ENCODE measurements at places on chromosomes 3 and 15.

GRCh38 chr3:71579326-71579934 is 4.1 kb downstream of the FOXP1 start:
- no peak for DNase-seq

- DNase-seq = no peak
Measured at GRCh38 chr3:59772416-59773408, 722.9 kb upstream of the CFAP20DC start.

DNA sequence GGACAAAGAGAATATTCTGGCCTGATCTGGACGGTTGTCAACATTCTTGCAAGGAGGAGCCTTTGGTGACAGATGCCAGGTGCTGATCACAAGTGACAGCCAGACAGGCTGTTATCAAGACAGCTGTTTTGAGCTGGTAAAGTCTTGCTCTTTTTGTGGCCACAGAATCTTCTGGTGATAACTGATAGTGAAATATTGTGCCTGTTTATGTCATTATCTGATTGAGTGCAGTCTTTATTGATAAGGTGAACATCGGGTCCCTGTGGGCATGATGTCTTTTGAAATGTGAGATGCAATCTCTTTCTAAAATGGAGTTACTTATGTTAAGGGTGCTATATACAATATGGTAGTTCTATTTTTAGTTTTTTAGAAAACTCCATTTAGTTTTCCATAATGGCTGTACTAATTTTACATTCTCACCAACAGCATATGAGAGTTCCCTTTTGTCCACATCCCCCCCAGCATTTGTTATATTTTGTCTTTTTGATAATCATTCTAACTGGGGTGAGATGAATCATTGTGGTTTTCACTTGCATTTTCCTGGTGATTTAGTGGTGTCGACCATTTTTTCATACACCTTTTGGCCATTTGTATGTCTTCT is 10.7 kb downstream of the CEP63 start:
- DNase-seq = no peak

GRCh38 chr3:160801386-160802118 is 45.5 kb downstream of the PPM1L start:
- no peak for DNase-seq

- no peak for DNase-seq
Measured at GRCh38 chr15:55739641-55740040, 3.3 kb downstream of the PRTG start.

GRCh38 chr15:90082140-90082715 is 20.0 kb downstream of the IDH2 start:
- no peak for DNase-seq

GRCh38 chr3:101077361-101078011 is 84.3 kb upstream of the ABI3BP start:
- DNase-seq = no peak

GRCh38 chr3:70185661-70186060 is 126.8 kb downstream of the MDFIC2 start:
- no peak for DNase-seq

DNA sequence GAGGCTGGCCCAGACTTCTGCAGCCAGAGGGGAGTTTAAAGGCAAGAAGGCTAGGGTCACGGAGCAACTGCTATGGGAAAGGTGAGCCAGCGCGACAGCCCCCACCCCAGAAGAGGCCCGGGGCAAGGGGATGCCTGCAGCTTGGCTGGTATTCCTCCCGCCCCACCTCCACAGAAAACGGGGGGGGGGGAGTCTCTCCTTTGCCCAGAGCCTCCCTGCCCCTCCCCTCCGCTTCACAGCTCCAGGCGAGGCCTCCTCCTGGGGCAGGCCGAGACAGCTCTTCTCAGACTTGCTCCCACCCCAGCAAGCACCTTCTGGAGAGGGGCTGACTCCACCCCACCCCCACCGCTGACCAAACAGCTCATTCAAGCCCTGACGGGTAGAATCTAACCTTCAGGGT is 13.4 kb downstream of the ANP32A start:
- no peak for DNase-seq

- no peak for DNase-seq
Measured at GRCh38 chr3:45413172-45413765, 24.9 kb downstream of the LARS2 start.

DNA sequence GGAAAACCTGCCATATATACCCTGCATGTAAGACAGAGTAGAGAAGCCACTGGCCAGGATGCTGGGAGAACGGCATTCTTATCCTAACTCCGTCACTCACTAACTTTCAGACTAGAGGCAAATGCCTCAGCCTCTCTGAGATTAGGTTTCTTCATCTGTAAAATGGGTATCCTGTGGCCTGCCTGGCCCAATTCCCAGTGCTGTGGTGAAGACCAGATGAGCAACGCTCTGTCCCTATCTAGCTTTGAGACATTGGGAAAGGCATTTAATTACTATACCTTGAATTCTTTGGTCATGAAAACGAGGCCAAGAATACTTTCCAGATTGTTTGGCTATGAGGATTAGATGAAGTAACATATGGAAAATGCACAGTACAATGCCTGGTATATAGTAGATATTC is 35.9 kb downstream of the CEMIP start:
- DNase-seq = no peak

- DNase-seq = no peak
Measured at GRCh38 chr3:151900460-151900859, 27.0 kb downstream of the SUCNR1 start.

GRCh38 chr3:72265256-72266015 is 480.5 kb upstream of the PROK2 start:
- no peak for DNase-seq

DNA sequence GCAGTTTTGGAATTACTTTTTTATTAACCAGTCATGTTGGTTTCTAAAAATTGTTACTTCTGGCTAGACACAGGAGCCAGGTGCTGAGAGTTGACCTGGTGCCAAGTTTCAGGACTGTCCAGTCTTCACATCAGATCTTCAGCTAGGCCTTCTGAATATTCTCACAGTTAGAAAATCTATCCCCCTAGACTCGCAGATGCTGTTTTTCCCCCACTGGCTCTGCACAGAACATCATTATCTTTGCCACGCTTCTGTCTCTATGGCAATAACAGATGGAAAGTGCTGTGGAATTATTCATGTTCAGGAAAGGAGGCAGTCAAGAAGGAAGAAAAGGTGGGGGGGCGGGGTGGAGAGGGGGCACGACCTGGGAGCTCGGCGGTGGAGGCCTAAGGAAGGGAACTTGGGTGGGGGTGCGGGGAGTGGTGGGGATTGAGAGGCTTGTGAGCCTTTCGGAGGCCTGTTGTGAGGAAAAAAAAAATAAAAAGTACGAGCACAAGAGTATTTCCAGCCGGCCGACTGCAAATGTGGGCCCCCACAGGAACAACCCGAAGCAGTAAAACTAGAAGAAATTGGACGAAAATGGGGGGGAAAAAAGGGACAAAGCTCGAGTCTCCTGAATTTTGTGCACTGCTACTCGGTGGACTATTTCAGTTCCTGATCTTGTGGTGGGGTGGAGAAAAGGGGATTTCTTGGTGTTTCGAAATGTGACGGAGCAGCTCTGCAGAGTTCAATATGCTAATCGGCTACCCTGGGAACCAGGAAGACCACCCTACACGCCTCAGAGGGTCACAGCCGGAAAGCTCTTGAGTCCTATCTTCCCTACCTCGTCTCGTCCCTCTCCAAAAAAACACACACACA is 1.5 kb upstream of the SKIL start:
- DNase-seq = no peak

GRCh38 chr3:143135150-143135549 is 15.6 kb downstream of the CHST2 start:
- DNase-seq = no peak

DNA sequence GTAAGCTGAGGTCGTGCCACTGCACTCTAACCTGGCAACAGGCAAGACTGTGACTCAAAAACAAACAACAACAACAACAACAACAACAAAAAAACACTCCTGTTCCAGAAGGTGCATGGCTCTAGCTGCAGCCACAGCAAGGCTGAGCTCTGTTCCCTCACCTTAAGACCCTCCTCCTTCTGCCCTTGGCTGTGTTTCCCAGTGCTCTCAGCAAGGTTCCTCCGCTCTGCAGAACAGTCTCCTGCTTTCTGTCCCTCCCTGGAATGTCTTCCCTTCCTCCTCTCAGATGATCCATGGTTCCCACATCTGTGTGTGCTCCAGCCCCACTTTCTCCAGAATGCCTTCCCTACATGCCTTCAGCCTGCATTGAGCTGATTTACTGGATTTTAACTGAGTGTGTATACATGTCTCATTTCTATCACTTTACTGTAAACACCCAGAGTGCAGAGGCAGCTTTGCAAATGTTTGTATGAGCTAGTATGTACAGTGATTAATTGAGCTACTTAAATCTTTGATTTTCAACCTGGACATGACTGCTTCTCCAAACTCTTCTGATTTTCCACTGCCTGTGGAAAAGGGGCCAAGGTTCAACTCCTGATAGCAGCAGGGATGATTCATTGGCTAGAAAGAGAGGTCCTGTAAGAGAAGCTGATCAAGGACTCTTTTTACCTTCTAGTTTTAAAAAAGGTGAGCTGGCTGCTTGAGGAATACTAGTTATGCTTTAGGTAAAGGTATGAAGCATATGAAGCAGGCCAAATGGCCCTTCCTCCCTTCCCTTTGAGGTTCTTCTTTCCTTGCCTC is 14.7 kb downstream of the ANKUB1 start:
- no peak for DNase-seq
